ENCODE measurements at places on chromosomes 7 and 10.

- no peak for DNase-seq
These were observed 126.8 kb upstream of the NRP1 start for GRCh38 chr10:33461295-33461640.

DNA sequence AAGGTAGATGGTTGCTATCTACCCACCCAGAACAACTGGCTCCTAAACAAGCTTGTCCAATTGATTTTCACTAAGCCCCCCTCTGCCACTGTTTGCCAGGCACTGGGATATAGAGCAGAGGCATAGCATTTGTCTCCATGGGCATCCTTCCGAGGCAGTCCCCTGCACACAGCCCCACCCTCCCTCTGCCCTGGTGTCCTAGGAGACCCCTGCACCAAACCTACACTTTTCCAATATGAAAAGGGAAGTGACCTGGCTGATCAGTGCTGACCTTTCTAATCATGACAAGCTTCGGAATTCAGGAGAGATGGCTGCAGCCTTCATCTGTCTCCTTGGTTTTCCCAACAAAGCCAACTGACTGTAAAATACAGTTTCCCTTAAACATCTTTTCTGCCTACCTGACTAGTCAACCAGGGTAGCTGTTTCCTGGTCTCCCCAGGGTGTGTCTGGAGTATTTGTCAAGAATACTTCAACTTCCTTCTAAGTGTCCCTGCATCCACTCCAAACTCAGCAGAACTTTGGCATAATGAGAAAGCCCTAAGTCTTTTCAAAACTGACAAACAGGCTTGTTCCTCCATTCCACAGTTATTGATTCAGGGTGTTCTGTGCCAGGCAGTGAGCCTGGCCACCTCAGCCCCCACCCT lies 7.6 kb upstream of the SLC18A3 start:
- no peak for DNase-seq

- no peak for DNase-seq
These were observed 1.8 kb downstream of the KIAA1549 start for GRCh38 chr7:138979226-138979979.

GRCh38 chr10:112835217-112835715 lies 114.8 kb upstream of the TCF7L2 start:
- DNase-seq, result no peak

- DNase-seq, result no peak
These were observed 166.9 kb downstream of the SNX10 start for GRCh38 chr7:26458466-26459145.

GRCh38 chr10:96719850-96720421 lies 378 bp downstream of the PIK3AP1 start:
- DNase-seq, result no peak

GRCh38 chr7:64889686-64890162 lies 13.3 kb upstream of the ZNF273 start:
- no peak for DNase-seq

GRCh38 chr7:151452680-151453325 lies 12.9 kb upstream of the CRYGN start:
- no peak for DNase-seq

DNA sequence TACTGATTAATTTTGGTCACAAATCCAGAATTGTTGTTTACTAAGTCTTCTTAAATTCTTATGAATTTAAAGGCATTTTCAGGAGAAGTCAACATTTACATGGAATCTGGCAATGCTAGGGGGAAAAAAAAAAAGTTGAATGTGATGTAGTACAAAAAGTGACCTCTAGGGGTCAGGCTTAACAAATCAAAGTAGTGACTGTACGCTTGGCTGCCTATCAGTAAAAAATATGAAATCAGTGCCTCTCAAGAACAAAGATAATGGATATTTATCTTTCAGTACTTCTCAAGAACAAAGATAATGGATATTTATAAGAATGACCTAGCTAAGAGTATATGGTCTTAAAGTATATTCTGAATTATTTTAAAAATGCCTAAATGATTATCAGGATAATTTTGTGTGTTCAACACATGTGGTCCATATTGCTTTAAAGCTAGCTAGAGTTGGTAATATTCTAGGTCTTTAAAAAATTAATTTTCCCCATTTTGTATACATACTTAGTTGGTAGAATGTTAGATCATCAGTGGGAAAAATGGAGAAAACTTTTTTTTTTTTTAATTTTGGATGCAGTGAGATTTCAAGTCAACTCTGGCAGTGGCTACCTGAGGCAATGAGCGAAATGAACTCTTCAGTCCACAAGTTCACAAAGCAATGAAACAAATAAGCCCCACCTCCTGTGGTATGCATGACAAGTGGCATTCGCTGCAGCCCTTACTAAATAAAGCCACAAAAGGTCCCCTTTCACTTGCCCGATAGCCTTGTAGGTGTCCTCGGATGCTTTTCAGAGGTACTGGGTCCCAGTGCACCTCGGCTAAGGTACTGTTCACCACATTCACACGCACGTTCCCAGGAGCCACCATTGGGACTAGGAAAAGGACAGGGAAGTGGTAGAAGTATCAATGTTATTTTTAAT lies 51.2 kb upstream of the LAMB4 start:
- DNase-seq, result peak; percentile 5
